GM04503 (cell line): ENCODE measurements at places on chromosomes 2 and 18.

DNA sequence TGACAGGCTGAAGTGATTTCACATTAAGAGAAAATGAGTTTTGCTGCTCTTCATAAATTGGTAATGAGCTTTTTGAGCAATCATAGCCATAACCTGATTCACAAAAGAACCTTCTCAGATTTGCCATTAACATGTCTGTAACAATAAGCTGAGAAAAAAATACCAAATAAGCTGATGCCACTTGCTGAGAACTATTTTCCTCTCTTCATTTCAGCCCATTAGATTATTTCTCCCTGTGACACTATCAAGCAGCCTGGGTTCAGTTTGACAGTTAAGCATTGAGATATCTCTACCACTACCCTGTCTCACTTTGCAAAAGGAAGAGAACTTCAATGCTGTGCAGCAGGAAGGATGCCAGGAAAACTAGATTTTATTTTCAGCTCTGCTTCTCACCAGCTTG, 673.9 kb downstream of the TRIB2 start:
- no peak for DNase-seq

DNA sequence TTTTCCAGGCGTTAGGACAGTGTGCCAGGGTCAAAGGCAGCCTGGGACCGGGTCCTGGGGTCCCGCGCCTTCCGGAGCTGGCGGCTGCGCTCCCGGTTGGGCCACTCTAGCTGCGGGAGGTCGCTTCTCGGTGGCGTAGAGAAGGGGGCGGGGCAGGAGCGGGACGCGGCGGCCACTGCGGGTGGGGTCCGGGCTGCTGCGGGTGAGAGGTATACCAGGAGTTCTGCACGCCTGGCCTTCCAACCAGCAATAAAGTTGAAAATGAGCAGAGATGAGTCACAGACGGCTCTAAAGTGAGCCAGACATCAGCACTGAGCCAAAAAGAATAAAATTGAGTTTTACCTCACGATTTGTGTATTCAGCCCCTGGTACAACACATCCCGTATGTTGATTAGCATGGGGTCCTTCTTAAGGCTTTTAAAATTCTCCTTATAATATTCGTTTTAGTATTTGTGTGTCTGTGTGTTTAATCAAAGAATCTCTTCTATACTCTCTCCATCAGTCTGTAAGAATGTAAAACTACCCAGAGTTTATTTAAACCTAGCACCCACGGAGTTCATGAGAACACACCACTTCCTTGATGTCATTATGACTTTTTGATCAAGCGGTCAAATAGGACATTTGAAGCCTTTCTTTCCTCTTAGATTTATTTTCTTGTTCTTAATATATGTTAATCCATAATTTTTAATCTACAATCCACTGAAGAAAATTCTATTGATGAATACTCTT, at the start of gene C1GALT1C1L:
Gene C1GALT1C1L (minus strand): TSS at position 108 of the 729 bp plus-strand sequence. CDS start 107 bp downstream, at position 1.
- DNase-seq = peak; percentile 4

GRCh38 chr18:23386317-23386716, 66.8 kb upstream of the RIOK3 start:
- no peak for DNase-seq

- no peak for DNase-seq
These were observed 37.4 kb downstream of the CHN1 start for GRCh38 chr2:174967691-174968260.

- no peak for DNase-seq
These were observed 166.5 kb upstream of the SIX3 start for GRCh38 chr2:44774826-44775492.

GRCh38 chr2:102620332-102620731, 979 bp downstream of the SLC9A2 start:
- no peak for DNase-seq

DNA sequence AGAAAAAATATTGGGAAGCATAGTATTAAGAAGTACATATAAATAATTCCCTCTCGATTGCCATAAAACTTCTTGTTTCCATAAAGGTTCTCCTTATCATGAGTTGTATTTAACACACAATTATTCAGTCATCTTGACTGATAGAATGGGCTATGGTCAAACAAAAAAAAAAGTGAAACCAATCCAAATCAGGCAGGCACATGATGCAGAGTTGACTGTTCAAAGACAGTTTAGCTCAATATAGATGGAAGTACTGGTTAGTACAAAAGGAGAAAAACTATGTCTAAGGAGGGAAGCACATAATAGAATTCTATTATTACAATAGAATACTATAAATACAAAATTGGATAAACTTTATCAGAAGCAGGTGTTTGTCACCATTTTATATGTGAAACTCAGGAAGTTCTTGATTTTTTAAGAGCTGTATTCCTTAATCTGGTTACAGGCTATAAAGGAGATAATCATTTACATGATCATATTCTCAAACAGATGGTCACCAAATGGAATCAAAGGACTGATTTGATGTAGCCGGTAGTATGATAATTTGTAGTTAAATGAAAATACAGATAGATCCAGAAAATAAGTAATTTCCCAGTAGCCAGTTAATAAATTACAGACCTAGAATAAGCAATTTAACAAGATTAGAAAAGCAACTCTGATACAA, 18.2 kb upstream of the CALCRL start:
- no peak for DNase-seq

DNA sequence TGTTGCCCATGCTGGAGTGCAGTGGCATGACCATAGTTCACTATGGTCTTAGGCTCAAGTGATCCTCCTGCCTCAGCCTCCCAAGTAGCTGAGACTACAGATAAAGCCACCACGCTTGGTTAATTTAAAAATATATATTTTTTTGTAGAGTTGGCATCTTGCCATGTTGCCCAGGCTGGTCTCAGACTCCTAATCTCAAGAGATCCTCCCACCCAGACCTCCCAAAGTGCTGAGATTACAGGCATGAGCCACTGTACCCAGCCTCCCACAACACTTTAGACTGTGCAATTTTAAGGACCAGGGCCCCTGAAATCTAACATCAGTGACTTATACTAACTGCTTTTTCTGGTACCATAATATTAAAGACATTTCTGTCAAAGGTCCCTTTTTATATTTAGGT, 5.2 kb downstream of the TXNDC2 start:
- no peak for DNase-seq
